ENCODE measurements at places on chromosomes 7 and 10.

DNA sequence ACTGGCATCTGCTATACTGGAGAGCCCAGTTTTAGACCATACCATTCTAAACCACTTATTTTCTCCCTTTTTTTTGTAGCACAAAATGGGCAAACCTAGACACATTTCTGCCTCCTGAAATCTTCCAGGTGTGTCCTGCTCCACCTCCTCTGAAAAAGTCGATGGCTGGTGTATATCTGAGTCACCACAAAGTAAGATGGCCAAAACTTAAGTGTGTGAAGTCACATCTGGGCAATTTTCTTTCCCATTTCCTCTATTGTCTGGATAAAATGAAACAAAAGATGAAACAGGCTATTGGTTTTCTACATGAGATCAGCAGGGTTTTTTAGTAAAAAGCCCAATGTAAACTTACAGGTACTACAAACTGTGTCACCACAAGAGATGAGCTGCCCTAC lies 65.5 kb downstream of the OSBPL3 start:
- peaks cover 4% of the 10 kb centered on the region for H3K36me3 ChIP-seq
- H3K4me1 ChIP-seq, result peaks cover 94% of the 10 kb centered on the region
- DNase-seq, result no peak
- H3K27me3 ChIP-seq, result no peaks in the 10 kb centered on the region
- no peak overlapping the region for H3K4me3 ChIP-seq
- no peak overlapping the region for H3K27ac ChIP-seq

GRCh38 chr7:154427533-154427932 lies 375.3 kb downstream of the DPP6 start:
- no peak overlapping the region for H3K27ac ChIP-seq
- no peak for DNase-seq
- no peak overlapping the region for H3K4me3 ChIP-seq
- H3K4me1 ChIP-seq, result no peaks in the 10 kb centered on the region
- no peaks in the 10 kb centered on the region for H3K27me3 ChIP-seq

- H3K27me3 ChIP-seq, result no peaks in the 10 kb centered on the region
- no peak overlapping the region for H3K27ac ChIP-seq
- no peak overlapping the region for H3K4me3 ChIP-seq
- no peak for DNase-seq
Observed at GRCh38 chr7:13641714-13642113, 347.8 kb downstream of the ETV1 start.

- no peak overlapping the region for H3K4me3 ChIP-seq
- no peaks in the 10 kb centered on the region for H3K36me3 ChIP-seq
- no peak overlapping the region for H3K27ac ChIP-seq
- no peak for DNase-seq
Observed at GRCh38 chr7:33813331-33813730, 92.0 kb upstream of the BMPER start.

Data from central memory CD8-positive, alpha-beta T cell (primary cell).